ENCODE measurements at places on chromosomes 2 and 18.

DNA sequence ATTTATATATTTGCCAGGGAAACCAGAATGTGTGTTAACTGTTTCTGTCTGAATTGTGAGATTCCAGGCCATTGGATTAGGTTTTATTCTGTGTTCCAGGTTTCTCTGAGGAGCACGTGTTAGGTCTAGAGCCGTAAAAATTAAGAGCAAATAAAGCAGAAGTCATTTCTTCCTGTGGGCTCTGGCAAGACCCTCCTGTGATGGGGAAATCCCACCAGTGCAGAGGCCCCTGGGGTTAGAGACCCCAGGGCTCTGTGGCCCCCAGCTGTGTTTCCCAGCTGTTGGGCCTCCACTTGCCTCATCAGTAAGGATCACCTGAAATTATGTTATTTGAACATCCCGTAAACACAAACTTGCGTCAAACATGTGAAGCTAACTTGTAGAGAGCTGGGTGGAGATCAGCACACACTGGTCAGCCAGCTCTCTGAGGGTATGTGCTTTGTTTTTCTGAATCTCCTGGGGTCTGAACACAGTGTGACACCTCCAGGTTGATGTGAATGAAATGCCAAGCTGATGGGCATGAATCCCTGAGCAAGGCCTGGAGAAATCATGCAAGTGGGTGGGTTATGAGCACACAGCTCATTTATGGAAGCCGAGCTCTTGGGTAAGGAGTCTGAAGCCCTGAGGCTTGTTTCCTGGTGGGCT lies 50.3 kb downstream of the HK2 start:
- H3K4me3 ChIP-seq = no peak overlapping the region
- H3K36me3 ChIP-seq = peaks cover 7% of the 10 kb centered on the region
- H3K27me3 ChIP-seq = no peaks in the 10 kb centered on the region
- no peak overlapping the region for H3K27ac ChIP-seq
- H3K4me1 ChIP-seq = no peaks in the 10 kb centered on the region

GRCh38 chr2:120177001-120177621 lies 46.1 kb downstream of the TMEM185B start:
- peaks cover 16% of the 10 kb centered on the region for H3K4me1 ChIP-seq
- H3K27me3 ChIP-seq = no peaks in the 10 kb centered on the region
- peak overlapping the region; percentile 46 for H3K4me3 ChIP-seq
- H3K36me3 ChIP-seq = no peaks in the 10 kb centered on the region
- no peak for DNase-seq
- H3K27ac ChIP-seq = peak overlapping the region; percentile 85

- H3K27ac ChIP-seq = no peak overlapping the region
- no peak overlapping the region for H3K4me3 ChIP-seq
- H3K27me3 ChIP-seq = no peaks in the 10 kb centered on the region
- peaks cover 8% of the 10 kb centered on the region for H3K4me1 ChIP-seq
Measured at GRCh38 chr18:58337686-58338085, 291.2 kb downstream of the ALPK2 start.

DNA sequence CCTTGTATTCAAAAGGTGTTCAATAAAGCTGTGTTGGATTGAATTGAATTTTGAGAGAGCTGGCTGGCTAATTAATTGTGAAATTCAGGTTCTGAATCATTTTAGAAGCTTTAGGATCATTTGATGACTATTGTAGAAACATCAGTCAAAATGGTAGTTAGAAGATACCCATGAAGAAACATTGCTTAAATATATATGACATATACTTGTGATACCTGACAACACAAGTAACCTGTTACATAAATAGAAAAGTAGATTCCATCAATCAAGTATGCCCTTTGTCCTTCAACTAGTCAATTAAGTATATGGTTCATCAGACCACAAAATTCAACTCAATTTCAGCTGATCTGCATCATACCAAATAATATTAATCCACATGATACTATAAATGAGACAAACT lies 185.6 kb downstream of the PID1 start:
- H3K27me3 ChIP-seq = no peaks in the 10 kb centered on the region
- DNase-seq = no peak
- H3K4me1 ChIP-seq = no peaks in the 10 kb centered on the region
- H3K36me3 ChIP-seq = no peaks in the 10 kb centered on the region
- H3K4me3 ChIP-seq = no peak overlapping the region

- H3K27ac ChIP-seq = no peak overlapping the region
- peaks cover 4% of the 10 kb centered on the region for H3K4me1 ChIP-seq
- DNase-seq = no peak
- no peaks in the 10 kb centered on the region for H3K36me3 ChIP-seq
Measured at GRCh38 chr2:120522151-120522751, 176.3 kb downstream of the INHBB start.

GRCh38 chr2:168448980-168449379 lies 7.1 kb upstream of the CERS6 start:
- no peak for DNase-seq
- H3K4me3 ChIP-seq = no peak overlapping the region
- H3K36me3 ChIP-seq = no peaks in the 10 kb centered on the region
- no peak overlapping the region for H3K27ac ChIP-seq

DNA sequence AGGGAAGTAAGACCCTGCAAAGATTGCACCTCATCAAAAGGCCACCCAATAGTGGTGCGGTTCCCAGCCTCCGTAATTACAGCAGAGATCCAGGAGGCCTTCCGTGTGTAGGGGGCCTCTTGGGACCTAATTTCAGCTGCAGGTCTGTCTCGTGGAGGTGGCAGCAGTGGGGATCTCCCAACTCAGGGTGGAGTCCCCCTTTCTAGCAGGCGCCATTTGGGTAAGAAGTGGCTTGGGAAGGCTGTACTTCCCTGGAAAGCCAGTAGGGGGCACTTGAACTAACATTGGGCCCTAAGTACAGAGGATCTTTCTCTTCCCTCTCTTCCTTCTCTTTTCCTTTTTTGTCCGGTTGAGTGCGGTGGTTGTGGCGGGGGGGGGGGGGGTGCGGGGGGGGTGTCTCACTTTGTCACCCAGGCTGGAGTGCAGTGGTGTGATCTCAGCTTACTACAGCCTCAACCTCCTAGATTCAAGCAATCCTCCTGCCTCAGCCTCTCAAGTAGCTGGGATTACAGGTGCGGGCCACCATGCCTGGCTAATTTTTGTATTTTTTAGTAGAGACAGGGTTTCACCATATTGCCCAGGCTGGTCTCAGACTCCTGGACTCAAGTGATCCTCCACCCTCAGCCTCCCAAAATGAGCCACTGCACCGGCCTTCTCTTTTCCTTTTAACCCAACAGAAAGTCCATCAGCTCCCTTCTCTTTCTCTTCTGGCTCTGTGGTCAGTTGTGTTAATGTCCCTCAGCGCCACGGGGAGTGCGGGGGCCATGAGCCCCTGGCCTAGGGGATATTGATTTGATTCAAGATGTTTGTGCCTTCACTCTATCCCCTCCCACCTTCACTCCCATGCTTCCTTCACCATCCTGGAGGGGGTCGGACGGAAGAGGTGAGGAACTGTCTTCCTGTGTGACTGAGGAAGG lies 32.0 kb downstream of the CENPO start:
- peaks cover 8% of the 10 kb centered on the region for H3K4me1 ChIP-seq
- no peak for DNase-seq
- H3K4me3 ChIP-seq = no peak overlapping the region

- H3K27ac ChIP-seq = no peak overlapping the region
- no peaks in the 10 kb centered on the region for H3K27me3 ChIP-seq
- no peaks in the 10 kb centered on the region for H3K4me1 ChIP-seq
- no peaks in the 10 kb centered on the region for H3K36me3 ChIP-seq
- no peak overlapping the region for H3K4me3 ChIP-seq
- no peak for DNase-seq
Measured at GRCh38 chr2:17251171-17251570, 267.1 kb downstream of the RAD51AP2 start.

DNA sequence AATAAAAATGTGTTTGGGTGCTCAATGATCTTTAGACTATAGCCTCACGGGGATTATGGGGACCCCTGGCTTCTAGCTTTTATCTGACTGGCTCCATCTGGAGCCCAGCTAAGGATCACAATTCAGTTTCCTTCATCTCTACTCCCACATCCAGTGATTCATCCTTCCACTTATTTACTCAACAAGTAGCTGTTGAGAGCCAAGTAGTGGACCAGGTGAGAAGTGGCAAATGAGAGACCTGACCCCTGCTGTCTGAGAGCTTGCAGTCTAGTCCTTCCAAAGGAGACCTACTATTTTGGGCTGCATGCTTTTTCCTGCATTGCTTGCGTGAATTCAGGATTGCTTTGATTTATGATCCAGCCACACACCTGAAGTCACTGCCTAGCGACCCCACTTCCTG lies 10.7 kb upstream of the DSG3 start:
- no peak overlapping the region for H3K27ac ChIP-seq
- H3K4me3 ChIP-seq = no peak overlapping the region
- H3K36me3 ChIP-seq = no peaks in the 10 kb centered on the region
- H3K4me1 ChIP-seq = no peaks in the 10 kb centered on the region

DNA sequence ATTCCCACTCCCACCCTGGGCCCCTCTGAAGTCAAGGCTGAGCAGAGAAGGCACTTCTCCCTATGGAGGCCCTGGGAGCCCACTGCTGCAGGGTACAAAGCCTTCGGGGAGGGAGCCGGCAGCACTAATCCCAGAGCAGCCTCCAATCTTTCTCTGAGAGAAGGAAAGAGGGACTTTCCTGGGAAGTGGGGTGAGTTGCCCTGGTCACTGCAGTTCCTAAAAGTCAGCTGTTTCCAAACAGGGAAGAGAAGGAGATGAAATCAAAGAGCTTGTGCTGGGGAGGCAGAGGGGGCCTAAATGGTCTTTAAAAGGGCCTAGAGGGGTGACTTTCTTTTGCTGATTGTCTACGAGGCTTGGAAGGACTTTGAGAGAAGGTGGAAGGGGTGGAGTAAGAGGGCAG lies 264.7 kb downstream of the TNS1 start:
- no peaks in the 10 kb centered on the region for H3K36me3 ChIP-seq
- peak overlapping the region; percentile 19 for H3K27ac ChIP-seq
- H3K4me1 ChIP-seq = peaks cover 11% of the 10 kb centered on the region
- no peaks in the 10 kb centered on the region for H3K27me3 ChIP-seq
- H3K4me3 ChIP-seq = no peak overlapping the region
- no peak for DNase-seq

GRCh38 chr2:207883002-207883780 lies 113.5 kb upstream of the FZD5 start:
- no peaks in the 10 kb centered on the region for H3K36me3 ChIP-seq
- no peak for DNase-seq
- H3K27me3 ChIP-seq = no peaks in the 10 kb centered on the region
- no peak overlapping the region for H3K27ac ChIP-seq
- H3K4me3 ChIP-seq = no peak overlapping the region

GRCh38 chr2:98808546-98808945 lies 77.6 kb upstream of the MGAT4A start:
- H3K4me3 ChIP-seq = no peak overlapping the region
- peaks cover 8% of the 10 kb centered on the region for H3K4me1 ChIP-seq
- DNase-seq = no peak
- no peaks in the 10 kb centered on the region for H3K27me3 ChIP-seq

DNA sequence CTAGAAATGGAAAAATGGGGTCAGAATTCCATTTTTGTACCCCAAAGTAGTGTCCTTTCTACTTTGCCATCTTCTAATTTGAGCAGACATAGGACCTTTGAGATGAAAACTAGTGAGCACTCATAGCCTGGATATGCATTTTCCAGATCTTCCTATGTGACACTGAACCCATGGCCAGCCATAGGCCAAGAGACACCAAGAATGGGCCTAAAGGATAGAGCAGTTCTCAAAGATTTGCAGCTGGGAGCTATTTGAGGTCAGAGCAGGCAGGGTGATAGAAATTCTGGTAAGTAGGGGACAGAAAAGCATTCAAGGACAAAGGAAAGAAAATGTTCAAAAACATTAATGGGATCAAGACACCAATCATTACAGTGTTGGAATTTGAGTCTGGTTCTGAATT lies 332.8 kb downstream of the MYCN start:
- H3K4me3 ChIP-seq = no peak overlapping the region
- no peaks in the 10 kb centered on the region for H3K4me1 ChIP-seq
- no peak for DNase-seq
- no peaks in the 10 kb centered on the region for H3K27me3 ChIP-seq
- H3K36me3 ChIP-seq = no peaks in the 10 kb centered on the region

GRCh38 chr18:46184727-46185126 lies 80.5 kb downstream of the HAUS1 start:
- peaks cover 52% of the 10 kb centered on the region for H3K4me1 ChIP-seq
- DNase-seq = no peak
- no peak overlapping the region for H3K27ac ChIP-seq
- no peak overlapping the region for H3K4me3 ChIP-seq
- H3K36me3 ChIP-seq = no peaks in the 10 kb centered on the region
- H3K27me3 ChIP-seq = no peaks in the 10 kb centered on the region

DNA sequence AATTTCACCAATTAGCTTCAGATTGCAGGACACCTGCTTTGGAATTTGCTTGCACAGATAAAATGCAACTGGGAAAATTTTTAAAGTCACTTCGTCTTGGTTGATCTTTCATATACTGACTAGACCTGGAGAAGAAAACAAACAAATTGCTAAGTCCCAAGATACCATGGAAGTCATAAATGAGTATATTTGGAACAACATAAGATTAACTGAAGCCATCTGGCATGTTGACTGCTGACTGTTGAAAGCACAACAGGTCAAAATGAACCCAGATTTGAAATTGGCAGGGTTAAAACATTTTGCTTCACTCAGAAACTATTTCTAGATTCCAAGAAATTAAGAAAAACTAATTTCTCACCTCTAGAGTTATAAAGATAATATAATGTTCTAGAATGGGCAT lies 470.7 kb downstream of the LPIN1 start:
- no peaks in the 10 kb centered on the region for H3K4me1 ChIP-seq
- no peak overlapping the region for H3K4me3 ChIP-seq
- no peak overlapping the region for H3K27ac ChIP-seq
- no peaks in the 10 kb centered on the region for H3K36me3 ChIP-seq
- no peaks in the 10 kb centered on the region for H3K27me3 ChIP-seq
- DNase-seq = no peak

DNA sequence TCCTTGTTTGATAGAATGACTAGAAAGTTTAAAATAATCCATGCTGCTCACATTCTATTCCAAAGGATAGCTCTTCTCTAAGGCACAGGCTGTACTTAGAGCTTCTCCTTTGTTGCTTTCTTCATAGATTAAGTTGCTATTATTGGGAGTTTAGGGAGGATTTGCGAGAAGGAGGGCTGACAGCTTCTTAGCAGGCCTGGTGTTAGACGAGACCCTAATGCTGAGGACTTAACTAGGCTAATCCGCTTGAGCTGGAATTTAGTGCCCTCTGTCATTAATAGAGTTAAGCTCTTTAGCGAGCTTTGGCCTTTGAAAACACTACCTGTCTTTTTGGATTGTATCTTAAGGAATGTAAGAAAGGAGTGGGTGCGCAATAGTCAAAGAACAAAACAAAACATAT lies 81.3 kb downstream of the MOGAT1 start:
- no peak for DNase-seq
- H3K27ac ChIP-seq = peak overlapping the region; percentile 66
- H3K36me3 ChIP-seq = no peaks in the 10 kb centered on the region
- H3K4me3 ChIP-seq = no peak overlapping the region
- peaks cover 4% of the 10 kb centered on the region for H3K4me1 ChIP-seq

Measured in esophagus squamous epithelium (tissue), 5 donors.